ENCODE measurements at places on chromosomes 11 and 22.
A peak's percentile ranks its signal among the peaks of the same experiment; 100 is the strongest.

DNA sequence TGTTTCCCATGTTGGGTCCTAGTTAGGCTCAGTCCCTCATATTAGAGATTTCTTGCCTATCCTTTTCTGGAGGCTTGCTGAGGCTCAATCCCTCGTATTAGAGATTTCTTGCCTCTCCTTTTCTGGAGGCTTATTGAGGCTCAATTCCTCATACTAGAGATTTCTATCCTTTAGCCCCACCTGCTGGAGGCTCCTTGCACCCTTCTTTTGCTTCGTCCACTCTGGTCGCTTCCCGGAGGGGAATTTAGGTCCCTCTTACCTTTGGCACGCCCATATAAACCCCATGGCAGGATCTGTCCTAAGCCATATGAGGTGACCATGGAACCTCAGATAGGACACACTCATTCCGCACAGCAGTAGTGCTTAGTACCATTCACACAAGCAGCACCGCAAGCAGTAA, 15.9 kb downstream of the CYP2D6 start:
- peak; percentile 34 for DNase-seq

DNA sequence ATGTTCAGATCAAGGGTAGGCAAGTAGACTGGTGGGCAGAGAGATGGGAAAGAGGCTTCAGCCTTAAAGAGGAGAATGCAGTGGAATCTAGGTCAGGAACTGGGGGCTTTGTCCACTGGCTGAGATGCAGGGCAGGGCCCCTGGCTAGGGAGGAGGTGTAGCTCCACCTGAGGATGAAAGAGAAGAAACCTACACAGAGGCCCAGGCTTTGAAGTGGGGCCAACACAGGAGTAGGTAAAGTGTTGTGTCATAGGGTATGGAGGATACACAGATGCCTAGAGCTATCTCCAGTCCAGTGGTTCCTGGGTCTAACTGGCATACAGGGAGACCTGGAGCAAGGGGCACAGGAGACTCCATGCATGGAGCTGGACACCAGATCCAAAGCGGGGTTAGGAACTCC, 73.5 kb downstream of the RASSF10 start:
- no peak for DNase-seq

DNA sequence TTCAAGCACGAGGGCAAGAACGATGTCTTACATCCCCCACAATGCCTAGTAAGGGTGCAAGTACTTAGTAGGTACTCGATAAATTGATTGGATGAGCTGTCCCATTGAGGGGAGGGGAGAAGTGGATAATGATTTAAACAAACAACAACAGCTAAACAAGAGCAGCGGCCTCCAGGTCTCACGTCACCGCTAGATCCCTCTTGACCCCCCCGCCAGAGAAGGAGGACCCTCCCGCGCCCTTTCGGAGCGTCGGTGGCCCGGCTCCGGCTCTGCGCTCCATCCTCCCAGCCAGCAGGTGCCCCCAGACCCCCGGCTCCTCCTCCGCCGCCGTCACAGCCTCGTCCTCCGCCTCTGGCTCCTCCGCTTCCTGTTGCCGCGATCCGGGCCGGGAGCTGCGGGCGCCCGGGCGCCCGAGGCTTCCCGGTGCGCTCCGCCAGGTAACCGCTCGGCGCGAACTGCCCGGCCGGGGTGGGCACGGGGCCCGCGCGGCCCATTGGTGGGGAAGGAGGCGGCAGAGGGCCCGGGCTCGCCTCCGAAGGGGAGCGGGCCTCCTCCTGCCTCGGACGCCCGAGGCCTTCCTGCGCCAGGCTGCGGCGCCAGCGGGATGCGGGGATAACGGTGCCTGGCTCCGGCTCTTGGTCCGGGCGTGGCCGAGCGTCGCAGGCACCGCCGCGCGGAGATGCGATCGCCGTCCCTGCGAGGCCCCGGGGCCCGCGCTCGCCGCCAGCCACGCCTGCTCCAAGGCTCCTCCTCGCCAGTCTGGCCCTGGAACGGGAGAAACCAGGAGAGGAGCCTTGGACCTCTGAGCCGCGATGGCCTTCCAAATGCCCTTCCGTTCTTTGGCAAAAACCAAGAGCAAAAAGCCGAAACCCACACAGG, at the start of gene TLCD5:
Gene TLCD5, plus strand, starts transcription at position 368 of the 879 bp plus-strand sequence. CDS start 2,143 bp downstream, outside the sequence.
- DNase-seq, result peak; percentile 49

GRCh38 chr11:131800452-131800851, 430.0 kb downstream of the NTM start:
- DNase-seq, result no peak

DNA sequence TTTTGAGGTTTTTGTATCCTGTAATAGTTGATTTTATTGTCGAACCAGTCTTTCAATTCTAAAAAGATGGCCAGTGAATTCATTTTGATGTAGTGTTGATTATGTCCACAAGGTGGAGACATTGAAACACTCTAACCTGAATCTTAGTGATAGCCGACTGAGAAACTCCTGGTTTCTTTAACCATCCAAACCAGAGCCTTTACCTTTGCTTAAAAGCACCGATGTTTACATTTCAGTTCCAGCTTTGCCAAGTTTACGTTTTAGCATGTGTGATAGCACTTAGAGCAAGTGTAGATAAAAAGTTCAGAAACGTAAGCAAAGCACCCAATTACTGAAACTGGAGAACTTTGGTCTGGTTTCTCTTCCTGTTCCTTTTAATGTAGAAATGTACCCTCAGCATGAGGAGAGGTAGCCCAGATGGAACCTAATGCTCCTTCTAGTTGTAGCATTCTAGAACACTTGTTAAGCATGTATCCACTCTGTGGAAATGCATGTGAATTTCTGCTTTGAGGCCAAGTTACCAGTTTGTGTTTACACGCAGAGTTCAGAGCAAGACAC, 208.6 kb downstream of the DBX1 start:
- DNase-seq, result peak; percentile 35

DNA sequence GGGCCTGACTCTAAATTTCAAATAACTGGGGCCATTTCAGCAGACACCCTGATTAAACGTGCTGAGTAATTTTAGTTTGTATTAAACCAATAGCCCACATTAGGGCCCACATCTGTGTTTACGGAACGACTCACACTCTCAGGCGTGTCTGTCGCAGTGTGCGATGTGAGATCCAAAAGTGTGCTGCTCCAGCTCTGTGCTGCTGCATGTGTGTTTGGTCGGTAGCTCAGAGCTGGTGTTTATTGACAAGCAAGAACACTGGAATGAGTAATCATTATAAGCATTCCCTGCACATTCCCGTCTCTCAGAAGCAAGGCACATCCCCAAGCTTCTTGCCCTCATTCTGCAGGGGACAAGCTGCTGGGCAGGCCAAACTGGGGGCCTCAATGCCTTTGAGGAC, 7.8 kb downstream of the OPCML start:
- DNase-seq, result no peak

DNA sequence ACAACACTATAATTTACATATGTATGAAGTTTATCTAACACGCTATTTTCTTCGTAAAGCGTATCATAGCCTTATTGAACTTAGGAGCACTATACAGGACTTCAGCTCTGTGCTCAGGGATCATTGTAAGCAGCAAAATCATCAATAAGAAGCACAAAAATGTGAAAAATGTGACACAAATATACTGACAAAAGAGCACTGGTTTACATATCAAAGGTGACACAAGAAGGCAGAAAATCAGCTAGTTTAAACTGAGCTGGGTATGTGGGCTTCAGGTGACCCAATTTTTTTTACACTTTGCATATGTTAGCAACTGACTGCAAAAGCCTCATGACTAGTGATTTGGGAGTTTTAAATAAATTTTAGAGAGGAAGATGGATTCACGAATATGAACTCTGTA, 215.2 kb upstream of the CHORDC1 start:
- DNase-seq, result no peak
